ENCODE measurements at places on chromosomes 6 and 20.

- no peak for DNase-seq
These were observed 47.6 kb downstream of the IPCEF1 start for GRCh38 chr6:154308986-154309385.

- no peak for DNase-seq
These were observed 36.8 kb upstream of the CLIC5 start for GRCh38 chr6:46052479-46052878.

DNA sequence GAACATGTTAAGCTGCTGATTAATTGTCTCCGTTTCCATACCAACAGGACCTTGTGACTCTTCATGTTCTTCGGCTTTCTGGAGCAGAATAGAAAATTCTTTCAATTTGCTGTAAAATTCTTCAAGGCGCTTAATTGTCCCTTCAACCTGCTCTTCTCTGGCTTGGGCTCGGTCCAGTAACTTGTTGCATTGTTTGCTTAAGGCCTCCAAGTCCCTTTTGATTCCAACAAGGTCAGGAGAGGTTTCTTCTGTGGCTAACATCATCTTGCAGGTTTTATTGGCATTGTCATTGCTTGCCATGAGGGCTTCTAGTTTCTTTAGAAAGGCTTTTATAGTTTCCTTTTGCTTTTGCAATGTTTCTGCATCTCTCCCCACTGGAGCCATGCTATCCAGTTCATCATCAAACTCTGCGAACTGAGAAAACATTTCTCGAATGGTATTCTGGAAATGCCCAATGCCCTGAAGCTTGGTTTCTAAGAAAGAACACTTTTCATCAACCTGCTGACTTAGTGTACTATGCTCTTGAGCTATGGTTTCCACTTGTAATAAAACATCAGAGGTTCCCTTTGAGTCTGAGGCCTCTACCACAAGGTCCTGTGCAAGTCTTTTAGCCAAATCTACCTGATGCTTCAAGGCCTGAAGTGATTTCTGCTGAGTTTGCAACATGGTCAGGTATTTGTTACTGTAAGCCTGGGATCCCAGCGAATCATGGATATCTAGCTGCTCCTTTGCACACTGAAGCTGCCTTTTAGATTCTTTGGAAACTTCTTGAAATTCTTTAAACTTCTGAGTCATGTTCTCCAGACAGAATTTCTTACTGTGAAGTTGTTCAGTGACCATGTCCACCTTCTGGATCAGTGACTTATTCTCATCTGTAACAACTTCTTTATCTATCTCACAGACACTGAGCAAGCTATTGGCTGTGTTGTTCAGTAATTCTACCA, 90.2 kb downstream of the DST start:
- DNase-seq, result no peak

GRCh38 chr20:17298171-17298570, 71.3 kb downstream of the PCSK2 start:
- no peak for DNase-seq

DNA sequence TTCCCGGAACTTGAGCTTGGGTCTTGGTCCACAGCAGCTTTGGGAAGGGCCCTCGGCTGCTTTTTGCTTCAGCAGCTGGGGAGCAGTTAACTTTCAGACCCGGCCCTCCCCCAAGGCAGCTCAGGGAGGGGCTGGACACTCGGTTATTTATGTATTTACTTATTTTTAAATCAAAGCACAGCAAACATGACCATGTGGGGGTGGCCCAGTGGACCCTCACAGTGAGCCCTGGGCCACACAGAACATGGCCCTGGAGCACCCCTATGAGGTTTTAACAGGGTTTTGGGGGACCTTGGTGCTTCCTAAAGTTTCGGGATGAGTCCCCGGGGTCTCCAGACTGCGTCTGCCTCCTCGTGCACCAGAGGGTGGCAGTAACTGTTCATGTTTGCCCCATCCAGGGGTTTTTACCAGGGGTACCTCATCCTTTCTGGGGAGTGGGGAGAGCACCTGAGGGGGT, 26.6 kb upstream of the NPBWR2 start:
- no peak for DNase-seq

- no peak for DNase-seq
These were observed 322.5 kb downstream of the HACE1 start for GRCh38 chr6:104537180-104537579.

DNA sequence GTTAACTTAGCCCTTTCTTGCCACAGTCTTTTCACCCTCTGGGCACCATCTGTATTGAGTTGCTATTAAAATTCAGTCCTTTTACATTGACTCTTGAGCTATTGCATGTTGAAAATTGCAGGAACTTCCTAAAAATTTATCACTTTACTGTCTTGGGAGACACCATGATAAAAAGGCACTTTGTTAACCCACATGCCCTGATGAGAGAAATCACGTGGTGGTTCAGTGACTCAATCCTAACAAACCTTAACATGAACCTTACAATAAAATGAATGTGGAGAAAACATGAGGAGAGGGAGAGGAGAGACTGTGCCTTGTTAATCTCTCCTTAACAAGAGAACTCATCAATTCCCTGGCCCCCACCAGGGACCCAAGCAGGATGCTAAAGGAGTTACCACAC, 30.8 kb downstream of the GSTA4 start:
- no peak for DNase-seq

GRCh38 chr6:39804466-39805065, 12.4 kb downstream of the DAAM2 start:
- no peak for DNase-seq

GRCh38 chr6:1394514-1395463, 5.4 kb downstream of the FOXF2 start:
- no peak for DNase-seq

DNA sequence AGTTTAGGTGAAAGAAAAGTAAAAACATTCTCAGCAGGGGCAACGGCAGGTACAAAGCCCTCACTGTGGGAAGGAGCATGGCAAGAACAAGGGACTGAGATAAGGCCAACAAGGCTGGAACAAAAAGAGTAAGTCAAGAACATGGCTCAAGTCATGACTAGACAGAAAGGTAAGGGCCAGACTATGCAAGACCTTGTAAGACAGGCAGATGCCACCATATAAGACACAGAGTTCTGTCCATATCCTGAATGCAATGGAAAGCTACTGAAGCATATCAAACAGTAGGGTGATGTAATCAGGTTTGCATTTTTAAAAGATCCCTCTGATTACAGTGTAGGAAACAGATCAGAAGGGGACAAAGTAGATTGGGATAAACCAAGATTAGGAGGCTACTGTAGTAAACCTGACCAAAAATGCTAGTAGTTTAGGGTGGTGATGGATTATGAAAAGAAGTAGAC, 5.5 kb downstream of the REV3L start:
- no peak for DNase-seq

DNA sequence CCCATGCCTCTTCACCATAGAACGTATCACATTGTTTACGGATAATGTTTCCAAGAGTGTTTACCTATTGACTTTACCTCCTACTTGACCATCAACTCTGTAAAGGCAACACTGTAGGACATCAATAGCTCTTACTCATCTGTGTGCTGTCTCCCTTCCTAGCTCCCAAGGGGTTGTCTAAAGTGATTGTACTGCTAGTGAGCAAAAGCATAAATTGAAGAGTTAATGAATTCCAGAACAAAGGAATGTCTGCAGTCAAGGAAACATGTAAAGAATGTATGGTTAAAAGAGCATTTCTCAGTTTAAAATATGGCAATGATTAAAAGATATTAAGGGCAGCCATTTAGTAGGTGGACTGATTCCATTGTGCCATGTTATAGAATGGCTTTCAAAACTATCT, 985.4 kb downstream of the TBC1D32 start:
- DNase-seq, result no peak

GRCh38 chr20:16675001-16675564, 54.7 kb upstream of the SNRPB2 start:
- DNase-seq, result no peak

GRCh38 chr20:23410916-23411695, 10.2 kb downstream of the NAPB start:
- DNase-seq, result peak; percentile 78

- no peak for DNase-seq
These were observed 15.2 kb upstream of the NOP56 start for GRCh38 chr20:2637246-2637645.

GRCh38 chr20:63295846-63296245, 2.9 kb downstream of the COL20A1 start:
- DNase-seq, result no peak

- no peak for DNase-seq
These were observed 36.0 kb downstream of the ATXN1 start for GRCh38 chr6:16725145-16725864.

GRCh38 chr6:94045099-94045829, 625.9 kb upstream of the EPHA7 start:
- no peak for DNase-seq

- DNase-seq, result peak; percentile 48
These were observed 14.0 kb downstream of the CALHM6 start for GRCh38 chr6:116475141-116475540.

GRCh38 chr6:87736809-87737540, 34.9 kb upstream of the AKIRIN2 start:
- DNase-seq, result no peak

DNA sequence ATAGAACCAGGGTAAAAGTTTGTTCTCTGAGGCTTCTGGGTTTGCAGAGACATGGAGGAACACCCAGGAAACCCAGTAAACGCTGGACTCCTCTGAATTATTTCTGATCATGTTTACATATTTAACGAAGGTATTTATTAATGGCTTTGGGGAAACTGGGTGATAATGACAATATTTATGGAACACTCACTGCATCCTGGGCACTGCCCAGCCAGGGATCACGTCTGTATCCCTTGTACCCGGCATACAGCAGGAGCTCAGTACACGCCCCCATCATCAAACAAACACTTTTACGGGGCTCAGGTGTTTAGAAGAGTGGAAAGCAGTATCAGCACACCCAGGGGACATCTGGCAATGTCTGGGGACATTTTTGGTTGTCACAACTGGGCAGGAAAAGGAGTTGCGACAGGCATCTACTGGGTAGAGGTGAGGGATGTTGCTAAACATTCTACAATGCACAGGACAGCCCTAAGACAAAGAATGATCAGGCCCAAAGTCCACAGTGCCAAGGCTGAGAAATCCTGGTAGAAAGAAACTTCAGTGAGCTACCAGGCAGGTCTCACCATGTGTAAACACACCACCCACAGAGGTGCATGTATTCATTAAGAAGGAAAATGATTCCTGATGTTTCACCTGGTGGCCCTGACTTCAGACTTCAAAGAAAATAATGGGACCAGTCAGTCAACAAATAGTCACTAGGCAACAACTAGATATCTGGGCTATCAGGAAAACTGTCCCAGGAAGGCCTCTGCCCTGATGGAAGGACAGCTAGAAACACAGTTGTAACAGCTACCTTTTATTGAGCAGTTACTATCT, 35.3 kb downstream of the ZMYND8 start:
- DNase-seq, result no peak

DNA sequence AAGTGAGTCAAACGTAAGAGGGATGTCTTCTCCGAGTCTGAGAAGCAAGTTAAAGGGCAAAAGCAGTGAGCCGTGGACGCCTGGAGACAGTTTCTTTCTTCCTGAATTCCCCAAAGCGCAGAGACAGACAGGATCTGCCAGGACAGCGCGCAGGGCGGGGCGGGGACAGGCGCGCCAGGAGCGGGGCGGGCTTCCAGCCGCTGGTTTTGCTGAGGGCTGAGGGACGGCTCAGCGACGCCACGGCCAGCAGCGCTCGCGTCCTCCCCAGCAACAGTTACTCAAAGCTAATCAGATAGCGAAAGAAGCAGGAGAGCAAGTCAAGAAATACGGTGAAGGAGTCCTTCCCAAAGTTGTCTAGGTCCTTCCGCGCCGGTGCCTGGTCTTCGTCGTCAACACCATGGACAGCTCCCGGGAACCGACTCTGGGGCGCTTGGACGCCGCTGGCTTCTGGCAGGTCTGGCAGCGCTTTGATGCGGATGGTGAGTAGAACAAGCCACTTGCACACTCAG, at the start of gene SCGN:
TSS of gene SCGN (plus strand) at position 209 of the 509 bp plus-strand sequence. CDS start at position 398, 189 bp downstream.
- peak; percentile 82 for DNase-seq

DNA sequence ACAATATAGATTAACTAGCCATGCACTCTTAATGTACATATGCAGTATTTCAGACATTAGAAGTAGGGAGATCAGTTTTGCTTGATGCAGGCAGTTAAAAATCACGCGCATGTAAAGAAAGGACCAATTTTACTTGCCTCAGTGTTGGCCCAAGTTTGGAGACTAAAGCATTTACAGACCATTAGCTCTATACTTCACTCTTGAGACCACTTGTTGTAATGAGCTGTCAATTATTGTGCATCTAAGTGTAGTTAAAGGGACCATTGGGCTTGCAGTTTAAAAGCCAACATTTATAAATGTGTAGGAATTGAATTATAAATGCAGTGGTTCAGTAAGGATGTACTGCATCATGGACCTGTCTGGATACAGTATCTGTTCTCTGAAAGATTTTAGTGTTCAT, 53.7 kb downstream of the PLCB4 start:
- DNase-seq, result no peak

GRCh38 chr6:572596-573265, 84.2 kb downstream of the HUS1B start:
- DNase-seq, result no peak
